ENCODE measurements at places on chromosomes 13 and 19.

- DNase-seq: no peak
Observed at GRCh38 chr19:6806488-6806887, 34.0 kb downstream of the VAV1 start.

- DNase-seq: no peak
Observed at GRCh38 chr13:109274188-109274821, 512.1 kb downstream of the IRS2 start.

DNA sequence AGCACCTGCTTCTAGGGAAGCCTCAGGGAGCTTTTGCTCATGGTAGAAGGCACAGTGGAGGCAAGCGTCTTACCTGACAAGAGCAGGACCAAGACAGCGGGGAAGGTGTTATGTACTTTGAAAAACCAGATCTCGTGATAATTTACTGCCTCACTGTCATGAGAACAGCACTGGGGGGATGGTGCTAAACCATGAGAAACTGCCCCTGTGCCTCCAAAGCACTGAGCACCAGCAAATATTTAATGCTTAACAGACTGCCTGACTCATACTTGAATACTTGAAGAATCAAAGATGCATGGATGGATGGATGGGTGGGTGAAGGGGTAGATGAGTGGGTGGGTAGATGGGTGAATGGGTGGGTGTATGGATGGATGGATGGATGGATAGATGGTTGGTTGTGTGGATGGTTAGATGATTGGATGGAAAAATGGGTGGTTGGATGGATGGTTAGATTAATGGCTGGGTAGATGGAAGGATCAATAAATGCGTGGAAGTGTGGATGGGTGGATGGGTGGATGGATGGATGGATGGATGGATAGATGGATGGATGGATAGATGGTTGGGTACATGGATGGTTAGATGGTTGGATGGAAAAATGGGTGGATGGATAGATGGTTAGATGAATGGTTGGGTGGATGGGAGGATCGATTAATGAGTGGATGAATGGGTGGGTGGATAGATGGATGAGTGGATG is 101.1 kb upstream of the IPO5 start:
- DNase-seq: no peak

- no peak for DNase-seq
Observed at GRCh38 chr19:10346509-10346908, 7.1 kb upstream of the ICAM3 start.

- peak; percentile 93 for DNase-seq
Observed at GRCh38 chr19:40750874-40751537, at the start of gene SNRPA. TSS of gene SNRPA (plus strand) at chr19:40751203. CDS start at chr19:40751409, 206 bp downstream.

DNA sequence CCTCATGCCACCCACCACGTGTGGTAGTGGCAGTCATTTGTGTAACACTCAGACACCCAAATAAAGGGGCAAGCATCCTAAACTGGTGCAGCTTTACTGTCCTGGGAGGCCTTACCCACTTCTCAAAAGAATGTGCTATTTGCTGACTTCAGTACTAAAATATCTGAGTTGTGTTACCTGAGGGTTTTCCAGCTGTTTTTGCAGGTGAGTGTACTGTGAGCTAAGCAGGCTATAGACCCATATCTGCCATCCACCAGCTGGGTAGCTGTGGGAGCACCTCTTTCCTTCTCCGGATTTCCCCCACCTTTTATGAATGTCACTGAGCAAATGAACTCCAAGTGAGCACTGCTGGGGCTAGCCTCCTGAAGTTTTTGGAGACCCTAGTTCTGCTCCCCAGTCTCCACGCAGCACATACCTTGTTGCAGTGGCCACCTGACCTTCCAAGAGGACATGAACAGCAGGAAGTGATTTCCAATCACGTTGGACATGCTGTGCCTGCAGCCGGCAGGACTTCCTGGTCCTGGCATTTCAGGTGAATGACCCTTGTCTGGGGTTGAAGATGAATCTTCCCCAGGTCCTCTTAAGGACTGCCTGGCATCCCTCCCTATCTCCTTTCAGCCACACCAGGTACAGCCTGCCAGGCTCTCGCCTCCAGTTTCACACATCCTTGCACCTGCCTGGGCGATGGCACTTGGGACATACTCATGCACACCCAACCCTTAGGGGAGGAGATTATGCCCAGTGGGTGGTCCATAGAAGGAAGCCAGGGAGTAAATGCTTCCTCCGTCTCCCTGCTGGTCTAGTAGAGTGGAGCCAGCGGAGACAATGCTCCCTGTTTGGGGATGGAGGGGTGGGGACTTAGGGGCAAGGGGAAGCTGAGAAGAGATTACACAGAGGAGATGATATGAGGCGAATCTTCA is 109.5 kb upstream of the SPATA13 start:
- no peak for DNase-seq

GRCh38 chr19:52692431-52693008 is 42.3 kb downstream of the ZNF611 start:
- no peak for DNase-seq

DNA sequence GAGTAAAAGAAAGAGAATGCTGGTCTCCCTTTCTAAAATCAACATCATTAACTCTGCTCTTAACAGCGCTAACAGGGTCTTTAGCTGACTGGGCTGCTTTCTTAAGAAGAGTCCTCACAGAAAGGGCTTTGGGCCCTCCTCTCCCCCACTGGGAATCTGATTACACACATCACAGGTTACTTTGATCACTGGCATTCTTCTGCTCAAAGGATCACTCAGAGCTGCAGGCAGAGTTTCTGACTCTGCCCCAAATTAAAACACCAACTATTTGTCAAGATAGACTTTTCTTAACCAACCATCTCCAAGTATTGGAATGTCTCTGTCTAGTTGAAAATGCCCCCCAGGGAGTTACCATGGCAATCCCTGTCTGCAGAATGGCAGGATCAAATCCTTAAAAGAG is 31.1 kb upstream of the SIAH3 start:
- no peak for DNase-seq

DNA sequence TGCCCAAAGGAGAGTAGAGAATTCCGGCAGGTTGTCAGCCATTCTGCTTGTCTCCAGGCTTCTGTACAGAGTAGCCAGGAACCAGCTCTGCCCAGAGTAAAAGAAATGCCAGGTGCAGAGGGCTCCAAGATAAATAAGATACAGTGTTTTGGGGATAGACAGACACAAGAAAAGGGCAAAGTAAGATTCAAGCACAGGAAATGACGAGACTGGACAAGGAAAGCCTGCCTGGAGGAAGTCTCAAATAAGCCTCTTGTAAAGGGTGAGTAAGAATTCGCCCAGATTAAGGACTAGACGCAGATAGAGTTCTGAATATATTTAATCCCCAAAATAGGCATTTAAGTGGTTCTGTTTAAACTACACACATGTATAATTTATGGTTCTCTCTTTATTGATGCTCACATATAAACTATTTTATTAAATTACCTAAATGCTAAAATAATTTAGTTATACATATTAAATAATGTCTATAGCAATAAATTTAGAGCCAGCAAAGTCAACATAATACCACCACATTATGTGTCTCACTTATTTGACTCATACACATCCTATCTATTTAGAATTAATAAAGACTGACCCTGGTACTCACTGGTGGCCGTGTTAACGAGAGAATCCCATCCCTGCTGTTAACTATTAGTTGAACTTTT is 98.4 kb upstream of the RAP2A start:
- no peak for DNase-seq

DNA sequence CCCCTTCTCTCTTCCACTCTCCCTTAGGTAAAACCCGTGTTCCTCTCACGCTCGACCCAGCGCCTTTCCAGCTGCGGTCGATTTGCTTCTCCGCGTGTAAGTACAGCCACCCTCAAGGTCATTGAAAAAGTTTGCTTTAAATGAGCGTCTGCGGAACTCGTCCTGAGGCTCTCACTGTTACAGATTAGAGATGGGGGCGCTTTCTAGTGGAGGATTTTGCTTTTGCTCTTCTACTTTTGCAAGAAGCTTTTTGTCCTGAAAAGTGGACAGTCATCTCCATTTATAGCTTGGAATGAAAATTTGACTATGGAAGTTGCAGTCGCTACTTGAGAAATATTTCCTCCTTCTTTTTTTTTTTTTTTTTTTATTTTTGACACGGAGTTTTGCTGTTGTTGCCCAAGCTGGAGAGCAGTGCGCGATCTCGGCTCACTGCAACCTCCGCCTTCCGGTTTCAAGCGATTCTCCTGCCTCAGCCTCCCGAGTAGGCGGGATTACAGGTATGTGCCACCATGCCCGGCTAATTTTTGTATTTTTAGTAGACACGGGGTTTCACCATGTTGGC is 595 bp upstream of the RAB20 start:
- DNase-seq: no peak

GRCh38 chr13:26186118-26186870 is 35.8 kb downstream of the RNF6 start:
- peak; percentile 33 for DNase-seq

DNA sequence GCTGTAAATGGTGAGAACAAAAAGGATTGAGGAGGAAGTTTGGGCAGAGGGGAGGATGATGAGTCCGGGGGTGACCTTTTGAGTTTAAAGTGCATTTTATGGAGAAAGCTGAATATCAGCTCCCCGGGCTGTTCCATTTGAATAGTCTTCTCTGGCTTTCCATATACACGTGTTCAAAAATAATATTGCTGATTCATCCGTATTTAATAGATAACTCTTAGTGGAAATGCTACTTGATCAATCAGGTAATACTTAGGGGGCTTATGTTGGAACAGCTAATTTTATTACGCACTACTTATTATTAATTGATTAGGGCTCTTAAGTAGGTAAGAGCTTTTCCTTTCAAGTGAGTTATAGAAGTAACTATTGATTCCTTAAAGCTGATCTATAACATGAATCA is 76.4 kb downstream of the ERCC5 start:
- no peak for DNase-seq

- no peak for DNase-seq
Observed at GRCh38 chr13:35830850-35831450, 300.2 kb downstream of the DCLK1 start.

DNA sequence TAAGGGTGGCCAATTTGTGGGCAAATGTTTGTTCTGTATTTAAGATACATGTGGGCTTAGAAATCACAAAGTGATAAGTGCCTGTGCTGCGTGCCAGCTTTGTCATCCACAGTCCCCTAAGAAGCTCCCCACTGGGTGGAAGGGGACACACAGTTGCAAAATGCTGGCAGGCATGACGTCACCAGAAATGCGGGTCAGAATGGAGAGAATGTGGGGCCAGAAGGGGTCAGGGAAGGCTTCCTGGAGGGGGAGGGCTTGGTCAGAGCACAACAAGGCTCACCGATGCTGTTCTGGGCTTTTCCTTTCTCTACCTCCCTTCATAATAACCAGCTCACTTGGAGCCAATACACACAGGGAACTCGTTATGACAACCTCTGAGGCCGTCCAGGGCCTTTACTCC is 207.3 kb downstream of the URI1 start:
- no peak for DNase-seq

- no peak for DNase-seq
Observed at GRCh38 chr19:6334490-6335285, 1.3 kb upstream of the ACER1 start.

GRCh38 chr19:38049105-38049649 is 142.2 kb downstream of the SIPA1L3 start:
- no peak for DNase-seq

DNA sequence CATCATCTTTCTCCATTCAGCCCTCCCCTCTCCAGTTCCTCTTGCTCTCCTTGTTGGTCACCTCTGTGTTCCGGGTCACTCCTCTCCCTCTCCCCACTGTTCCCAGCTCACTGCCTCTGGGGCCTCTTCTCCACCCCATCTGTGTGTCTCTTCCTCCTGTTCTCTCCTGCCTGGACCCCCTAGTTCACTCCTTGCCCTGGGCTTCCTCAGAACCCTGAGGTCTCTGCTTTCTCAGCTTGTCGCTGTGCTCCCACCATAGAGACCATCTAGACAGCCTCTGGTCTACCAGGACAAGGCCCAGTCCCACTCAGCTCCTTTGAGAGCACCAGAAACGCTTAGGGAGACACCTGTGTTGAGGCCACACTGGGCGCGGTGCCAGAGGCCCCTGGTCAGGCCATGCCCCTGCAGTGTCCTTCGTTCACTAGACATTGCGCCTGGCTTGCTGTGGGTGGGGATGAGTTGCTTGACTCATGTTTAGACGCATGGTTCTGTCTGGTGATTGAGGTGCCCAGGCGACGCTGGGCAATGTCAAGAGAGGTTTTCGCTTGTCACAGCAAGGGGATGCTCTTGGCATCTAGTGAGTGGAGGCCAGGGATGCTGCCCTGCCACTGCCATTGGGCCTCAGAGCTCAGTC is 4.8 kb downstream of the LENG9 start:
- DNase-seq: no peak

DNA sequence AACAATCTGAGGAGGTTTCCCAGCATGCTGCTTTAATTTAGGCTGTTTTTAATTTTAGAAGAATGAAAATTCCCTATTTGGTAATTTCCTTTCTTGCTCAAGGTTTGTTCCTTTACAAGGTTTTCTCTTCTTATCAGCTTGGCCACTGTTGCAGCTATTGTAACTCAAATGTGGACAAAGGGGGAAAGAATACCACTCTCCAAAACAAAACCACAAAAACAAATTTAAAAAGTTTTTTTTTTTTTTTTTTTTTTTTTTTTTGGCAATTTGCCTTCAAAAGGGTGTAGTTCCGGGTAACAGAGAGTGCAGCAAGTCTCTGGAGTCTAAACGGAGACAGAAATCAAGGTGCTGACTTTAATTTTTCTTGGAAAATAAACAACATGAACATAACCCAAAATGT is 306.4 kb upstream of the ARGLU1 start:
- DNase-seq: no peak

- no peak for DNase-seq
Observed at GRCh38 chr13:60327511-60327910, 69.5 kb upstream of the TDRD3 start.

DNA sequence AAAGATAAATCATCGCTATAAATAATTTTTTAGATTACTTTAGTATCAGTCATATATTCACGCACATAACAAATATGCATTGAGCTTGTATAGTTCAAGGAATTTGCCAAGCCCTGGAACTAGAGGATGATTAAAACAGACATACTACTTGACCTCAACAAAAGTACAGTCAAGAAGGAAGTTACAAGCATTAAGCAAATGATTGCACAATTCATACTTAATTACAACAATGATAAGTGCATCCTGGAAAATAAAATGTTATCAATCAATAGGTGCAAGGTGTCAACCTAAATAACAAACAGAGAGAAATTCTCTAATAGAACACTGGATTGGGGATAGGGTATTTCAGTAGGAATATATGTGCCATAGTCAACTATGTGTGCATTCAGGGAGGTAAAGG is 491.2 kb downstream of the GPC5 start:
- no peak for DNase-seq

DNA sequence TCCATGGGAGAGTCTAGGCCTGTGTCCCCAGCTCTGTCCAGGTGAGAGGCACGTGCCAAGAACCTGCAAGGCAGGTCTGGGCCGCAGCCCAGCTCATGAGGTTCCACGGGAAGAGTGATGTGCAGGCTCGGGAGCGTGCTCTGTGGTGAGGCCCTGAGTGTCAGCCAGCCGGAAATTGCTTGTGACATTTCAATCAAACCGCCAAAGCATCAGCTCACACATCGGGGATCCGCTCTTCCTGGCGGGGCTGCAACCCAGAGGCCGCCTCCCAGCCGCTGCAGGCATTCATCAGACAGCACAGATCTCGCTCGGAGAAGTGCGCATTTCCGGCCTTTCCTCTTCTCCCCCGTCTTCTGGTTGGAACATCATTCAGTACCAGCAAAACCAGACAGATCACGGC is 109.3 kb downstream of the KDM4B start:
- DNase-seq: no peak

- DNase-seq: no peak
Observed at GRCh38 chr19:4754248-4754647, 30.6 kb upstream of the DPP9 start.

All from thoracic aorta (tissue), 2 donors.